ENCODE measurements at places on chromosomes 7 and 10.

- no peak for DNase-seq
Measured at GRCh38 chr10:61757001-61757400, 94.3 kb downstream of the CABCOCO1 start.

DNA sequence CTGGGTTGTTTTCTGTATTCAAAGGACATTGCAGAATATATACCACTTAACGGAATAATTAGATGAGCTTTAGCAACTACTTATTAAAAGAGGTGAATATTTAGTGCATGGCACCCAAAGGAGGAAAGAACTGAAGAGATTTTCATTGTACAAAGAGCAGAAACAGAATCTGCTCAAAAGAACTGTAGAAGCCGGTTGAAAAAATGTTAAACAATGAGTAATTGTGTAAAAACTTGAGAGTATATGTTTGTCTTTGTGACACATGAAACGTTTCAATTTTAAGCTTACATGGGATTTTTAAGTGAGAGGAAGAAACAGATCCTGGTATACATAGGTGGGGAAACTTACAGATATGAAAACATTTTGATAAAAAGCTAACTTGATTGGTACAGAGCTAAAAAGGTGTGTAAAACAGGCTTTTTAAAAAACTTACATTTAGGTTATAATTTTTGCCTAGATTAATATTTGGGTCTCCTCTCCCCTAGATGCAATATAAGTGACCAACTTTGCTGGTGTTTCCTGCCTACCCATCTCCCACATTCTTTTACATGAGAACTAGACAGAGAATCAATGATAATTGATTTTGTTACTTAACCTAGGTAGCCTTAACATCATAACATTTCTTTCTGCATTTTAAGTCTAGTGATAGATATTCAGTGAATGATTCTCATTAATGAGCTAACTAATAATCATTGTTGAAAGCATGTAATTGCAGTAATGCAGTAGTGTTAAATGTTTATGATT is 6.8 kb downstream of the ARL5B start:
- no peak for DNase-seq

DNA sequence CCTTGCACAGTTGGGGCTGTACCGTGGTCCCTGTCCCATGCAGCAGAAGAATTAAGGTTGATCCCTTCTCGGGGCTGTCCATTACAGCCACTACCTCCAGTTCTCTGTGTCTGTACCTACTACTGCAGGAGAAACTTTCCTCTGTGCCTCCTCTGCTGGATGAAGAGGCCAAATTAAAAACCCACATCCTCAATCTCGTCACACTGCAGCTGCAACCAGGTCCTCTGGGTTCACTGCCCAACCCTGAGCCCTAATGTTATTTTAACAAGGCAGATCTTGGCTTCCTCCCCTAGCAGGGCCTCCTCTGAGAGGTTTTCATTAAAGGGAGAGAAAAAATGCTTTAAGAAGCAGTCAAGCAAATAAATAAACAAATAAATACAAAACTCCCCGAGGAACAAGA is 66.6 kb downstream of the PLXNA4 start:
- DNase-seq, result no peak

- no peak for DNase-seq
Measured at GRCh38 chr7:2966466-2967078, 77.1 kb downstream of the CARD11 start.
